Stimulated activated CD8-positive, alpha-beta memory T cell treated with anti-CD3 and anti-CD28 coated beads, Interleukin-4, amount 100 ng/mL, for 48 hours (primary cell): ENCODE measurements at places on chromosomes 2 and 18.

- no peak for DNase-seq
Measured at GRCh38 chr18:79197531-79197930, 128.3 kb downstream of the ATP9B start.

GRCh38 chr18:66510357-66511045 is 93.4 kb downstream of the CDH19 start:
- no peak for DNase-seq

DNA sequence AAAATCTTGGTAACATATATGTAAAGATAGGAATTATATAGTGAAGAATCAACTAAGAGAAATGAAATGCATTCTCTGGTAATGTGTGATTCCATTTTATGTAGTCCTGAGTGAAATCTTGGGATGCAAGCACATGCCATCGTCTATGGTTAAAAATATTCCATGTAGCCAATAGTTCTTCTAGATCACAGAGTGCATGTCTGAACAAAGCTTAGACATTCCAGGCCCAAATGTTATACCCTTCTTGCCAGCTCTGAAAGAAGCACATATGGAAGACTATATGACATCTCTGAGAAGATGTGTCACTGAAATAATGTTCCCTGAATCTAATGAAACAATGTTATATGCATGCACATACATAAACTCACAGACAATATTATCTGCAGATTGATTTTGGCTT is 92.3 kb upstream of the TFPI start:
- no peak for DNase-seq

- no peak for DNase-seq
Measured at GRCh38 chr2:1011006-1011405, 60.4 kb downstream of the SNTG2 start.

- no peak for DNase-seq
Measured at GRCh38 chr2:215752991-215753390, 260.4 kb downstream of the MREG start.

GRCh38 chr18:1917569-1917968 is 653.7 kb downstream of the METTL4 start:
- DNase-seq, result no peak

DNA sequence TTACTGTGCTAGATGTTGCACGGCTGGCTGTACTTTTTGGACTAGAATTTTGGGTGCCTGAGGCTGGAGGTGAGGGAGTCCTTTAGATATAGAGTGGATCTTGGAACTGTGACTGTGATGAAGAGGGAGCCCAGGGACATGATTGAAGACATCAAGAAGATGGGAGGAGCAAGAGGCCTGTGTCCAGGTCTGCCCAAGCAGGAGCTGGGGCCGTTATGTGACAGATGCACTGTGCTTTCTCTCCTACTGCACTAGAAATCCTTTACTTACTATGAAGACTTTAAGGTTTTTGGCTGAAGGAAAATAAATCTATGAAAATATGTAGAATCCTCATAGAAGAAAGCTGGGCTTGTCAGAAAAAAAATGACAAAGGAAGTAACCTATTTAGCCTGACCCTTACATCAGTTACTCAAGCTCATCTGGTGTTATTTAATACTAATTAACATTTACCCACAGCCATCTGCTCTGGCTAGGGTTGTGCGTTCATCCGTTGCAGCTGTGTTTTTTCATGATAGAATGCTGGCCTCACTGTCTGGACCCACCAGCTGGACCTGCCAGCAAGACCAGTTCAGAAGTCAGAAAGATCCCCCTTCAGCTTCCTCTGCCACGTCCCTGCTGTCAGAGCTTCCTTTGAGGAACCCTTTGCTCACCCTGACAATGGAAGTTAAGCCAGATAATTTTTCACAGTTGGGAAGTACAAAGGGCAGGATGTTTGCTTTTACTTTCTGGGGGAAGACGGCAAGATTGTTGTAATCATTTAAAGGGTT is 16.7 kb downstream of the TSN start:
- DNase-seq, result no peak

DNA sequence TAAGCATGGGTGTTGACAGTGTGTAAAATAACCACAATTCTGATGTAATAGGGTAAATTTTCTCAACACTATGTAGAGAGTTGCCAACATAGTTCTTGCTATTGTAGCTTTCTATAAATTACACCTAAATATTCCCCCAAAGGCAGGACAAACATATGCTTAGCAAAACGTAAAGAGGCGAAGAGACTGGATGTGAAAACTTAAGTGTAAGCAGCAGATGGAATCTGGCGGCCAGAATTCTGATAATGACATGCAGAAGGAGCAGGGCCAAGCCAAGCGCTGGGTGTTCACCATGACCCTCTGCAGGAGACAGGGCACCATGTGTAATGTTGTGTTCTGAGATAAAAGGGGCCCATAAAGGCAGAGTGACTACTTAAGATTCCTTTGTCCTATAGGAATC is 105.2 kb upstream of the ZNF521 start:
- DNase-seq, result no peak

- DNase-seq, result no peak
Measured at GRCh38 chr2:11030909-11031308, 119.2 kb downstream of the KCNF1 start.

DNA sequence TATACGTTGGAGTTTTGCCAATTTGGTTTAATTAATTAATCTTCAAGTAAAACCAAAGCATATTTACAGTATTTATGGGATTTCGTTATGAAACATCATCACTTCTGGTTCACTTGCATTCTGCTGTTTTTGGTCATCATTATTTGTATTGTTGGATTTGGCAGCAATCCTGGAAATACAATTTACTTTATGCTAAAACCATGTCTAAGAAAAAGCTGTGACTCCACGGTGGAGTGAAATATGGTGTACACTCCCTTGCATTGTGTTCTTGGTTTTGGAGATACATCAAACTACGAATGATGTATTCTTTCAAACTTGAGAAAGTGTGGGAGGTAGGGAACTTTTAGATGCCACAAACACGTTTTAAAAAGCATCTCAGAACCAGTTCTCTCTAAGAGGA is 106.4 kb downstream of the CTAGE1 start:
- DNase-seq, result no peak

DNA sequence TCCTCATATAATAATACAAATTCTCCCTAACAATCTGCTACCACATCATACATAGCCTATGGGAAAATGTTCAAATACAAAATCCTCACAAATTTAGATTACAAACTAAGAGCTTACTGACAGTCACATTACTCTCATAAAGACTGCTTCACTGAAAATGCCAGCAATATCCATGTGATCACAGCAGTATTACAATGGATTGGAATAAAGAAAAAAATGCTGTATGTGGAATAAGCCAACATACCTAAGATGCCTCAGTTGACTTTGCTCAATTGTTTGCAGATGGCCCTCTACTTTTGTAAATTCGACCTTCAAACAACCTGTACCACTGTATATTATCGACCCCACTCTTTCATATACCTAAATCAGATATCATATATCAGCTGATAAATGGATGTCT is 88.7 kb downstream of the DYM start:
- DNase-seq, result no peak

- no peak for DNase-seq
Measured at GRCh38 chr2:118148133-118148532, 59.9 kb downstream of the INSIG2 start.

DNA sequence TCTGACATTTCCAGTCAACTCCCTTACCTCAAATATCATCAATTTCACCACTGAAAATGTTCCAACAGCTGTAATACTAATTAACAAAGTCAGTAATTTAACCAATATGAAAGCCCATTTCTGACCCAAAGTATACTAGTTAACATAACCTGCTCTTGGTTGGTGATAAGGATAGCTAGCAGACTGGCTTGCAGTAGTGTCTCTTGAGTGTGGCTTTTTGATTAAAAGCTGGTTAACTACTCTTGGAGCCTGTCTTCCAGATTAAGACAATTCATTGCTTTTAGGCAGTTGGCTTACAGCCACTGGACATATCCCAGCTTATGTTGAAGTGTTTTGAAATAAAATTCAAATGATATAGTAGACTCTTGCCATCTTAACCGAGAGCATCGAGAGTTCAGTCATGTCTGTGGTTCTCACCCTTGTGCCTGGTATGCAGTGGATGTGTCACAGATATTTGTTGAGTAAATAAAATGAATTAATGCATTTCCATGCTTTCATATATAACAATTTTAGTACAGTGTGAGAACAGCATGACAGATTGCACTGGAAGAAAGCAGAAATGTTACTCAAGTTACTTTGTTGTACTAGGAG is 158.1 kb downstream of the TANC1 start:
- DNase-seq, result no peak

DNA sequence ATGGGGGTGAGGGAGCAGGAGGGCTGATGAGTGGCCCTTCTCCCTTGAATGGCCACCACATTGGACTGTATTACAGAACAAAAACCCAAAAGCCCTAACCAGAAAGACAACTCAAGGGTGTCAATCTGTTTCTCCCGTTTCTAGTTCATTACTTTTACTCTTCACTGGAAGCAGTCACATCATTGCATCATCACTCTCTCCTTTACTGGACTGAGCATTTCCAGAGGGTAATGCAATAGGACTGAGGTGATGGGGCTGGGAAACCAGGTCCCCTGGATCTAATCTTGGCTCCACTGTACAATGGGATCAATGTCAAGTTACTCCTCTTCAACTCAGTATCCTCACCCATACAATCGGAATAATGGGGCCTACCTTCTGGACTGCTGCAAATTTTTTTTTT is 56.1 kb downstream of the BCL2 start:
- no peak for DNase-seq

GRCh38 chr2:160352500-160352899 is 141.1 kb downstream of the RBMS1 start:
- DNase-seq, result no peak

GRCh38 chr2:232894746-232895145 is 24.7 kb downstream of the SNORC start:
- no peak for DNase-seq

GRCh38 chr2:141529659-141530058 is 601.2 kb downstream of the LRP1B start:
- no peak for DNase-seq

DNA sequence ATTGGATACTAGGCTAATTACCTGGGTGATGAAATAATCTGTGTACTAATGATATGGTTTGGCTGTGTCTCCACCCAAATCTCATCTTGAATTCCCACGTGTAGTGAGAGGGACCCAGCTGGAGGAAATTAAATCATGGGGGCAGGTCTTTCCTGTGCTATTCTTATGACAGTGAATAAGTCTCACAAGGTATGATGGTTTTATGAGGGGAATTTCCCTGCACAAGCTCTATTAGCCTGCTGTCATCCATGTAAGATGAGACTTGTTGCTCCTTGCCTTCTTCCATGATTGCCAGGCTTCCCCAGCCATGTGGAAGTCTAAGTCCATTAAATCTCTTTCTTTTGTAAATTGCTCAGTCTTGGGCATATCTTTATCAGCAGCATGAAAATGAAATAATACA is 394.1 kb upstream of the SYT4 start:
- DNase-seq, result no peak
